ENCODE measurements at places on chromosomes 6 and 20.
A peak's percentile ranks its signal among the peaks of the same experiment; 100 is the strongest.

DNA sequence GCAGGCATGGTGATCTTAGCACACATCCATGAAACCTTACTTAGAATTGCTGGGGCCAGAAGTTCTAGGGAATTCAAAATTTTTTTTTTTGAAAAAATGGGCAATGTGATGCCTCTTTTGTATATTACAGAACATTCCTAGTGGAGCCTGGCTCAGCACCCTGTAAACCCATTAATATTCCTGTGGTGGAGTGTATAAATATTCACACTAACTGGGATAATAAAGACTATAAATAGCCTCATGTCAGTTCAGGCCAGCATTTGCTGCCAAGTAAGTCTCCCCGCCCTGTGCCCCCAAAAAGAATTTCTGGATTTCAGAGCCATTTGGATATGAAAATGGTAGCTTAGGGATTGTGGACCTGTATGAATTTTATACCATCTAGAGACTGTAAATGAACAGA, 14.8 kb downstream of the BANF2 start:
- DNase-seq = no peak

DNA sequence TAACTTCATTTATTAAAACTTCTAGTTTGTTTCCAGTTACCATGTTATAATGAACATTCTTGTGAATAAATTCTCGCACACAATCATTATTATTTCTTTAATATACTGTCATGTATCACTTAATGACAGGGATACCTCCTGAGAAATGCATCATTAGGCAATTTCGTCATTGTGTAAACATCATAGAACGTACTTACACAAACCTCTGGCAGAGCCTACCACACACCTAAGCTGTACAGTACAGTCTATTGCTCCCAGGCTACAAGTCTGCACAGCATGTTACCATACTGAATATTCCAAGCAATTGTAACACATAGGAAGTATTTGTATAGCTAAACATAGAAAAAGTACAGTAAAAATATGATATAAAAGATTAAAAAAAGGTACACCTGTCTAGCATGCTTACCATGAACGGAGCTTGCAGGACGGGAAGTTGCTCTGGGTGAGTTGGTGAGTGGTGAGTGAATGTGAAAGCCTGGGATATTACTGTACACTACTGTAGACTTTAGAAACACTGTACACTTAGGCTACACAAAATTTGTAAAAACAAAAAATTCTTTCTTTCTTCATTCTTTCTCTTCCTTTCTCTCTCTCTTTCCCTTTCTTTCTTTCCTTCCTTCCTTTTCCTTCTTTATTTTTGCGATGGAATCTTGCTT, 268.2 kb upstream of the SOX4 start:
- no peak for DNase-seq

DNA sequence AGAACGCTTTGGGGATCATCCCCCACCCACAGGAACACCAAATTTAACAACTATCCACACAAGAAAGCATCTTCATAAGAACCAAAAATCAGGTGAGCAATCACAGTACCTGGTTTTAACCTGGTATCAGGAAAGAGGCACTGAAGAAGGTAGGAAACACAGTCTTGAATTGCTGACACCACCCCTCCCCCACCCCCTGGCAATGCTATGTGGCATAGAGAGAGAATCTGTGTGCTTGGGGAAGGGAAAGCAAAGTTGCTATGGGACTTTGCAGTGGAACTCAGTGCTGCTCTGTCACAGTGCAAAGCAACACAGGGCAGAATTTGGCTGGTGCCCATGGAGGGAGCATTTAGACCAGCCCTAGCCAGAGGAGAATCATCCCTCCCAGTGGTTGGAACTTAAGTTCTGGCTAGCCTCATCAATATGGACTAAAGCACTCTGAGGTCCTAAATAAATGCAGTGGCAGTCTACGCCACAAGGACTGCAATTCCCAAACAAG, 565.5 kb downstream of the EPM2A start:
- DNase-seq = no peak

DNA sequence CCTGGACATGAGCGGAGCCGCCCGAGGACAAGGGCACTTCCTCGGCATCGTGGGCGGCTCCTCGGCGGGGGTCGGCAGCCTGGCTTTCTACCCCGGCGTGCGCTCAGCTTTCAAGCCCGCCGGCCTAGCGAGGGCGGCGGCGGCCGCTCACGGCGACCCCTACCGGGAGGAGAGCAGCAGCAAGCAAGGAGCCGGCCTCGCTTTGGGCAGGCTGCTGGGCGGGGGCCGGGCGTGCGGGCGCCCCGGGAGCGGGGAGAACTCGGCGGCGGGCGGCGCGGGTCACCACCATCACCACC, 6.7 kb downstream of the PRDM13 start:
- peak; percentile 64 for DNase-seq

DNA sequence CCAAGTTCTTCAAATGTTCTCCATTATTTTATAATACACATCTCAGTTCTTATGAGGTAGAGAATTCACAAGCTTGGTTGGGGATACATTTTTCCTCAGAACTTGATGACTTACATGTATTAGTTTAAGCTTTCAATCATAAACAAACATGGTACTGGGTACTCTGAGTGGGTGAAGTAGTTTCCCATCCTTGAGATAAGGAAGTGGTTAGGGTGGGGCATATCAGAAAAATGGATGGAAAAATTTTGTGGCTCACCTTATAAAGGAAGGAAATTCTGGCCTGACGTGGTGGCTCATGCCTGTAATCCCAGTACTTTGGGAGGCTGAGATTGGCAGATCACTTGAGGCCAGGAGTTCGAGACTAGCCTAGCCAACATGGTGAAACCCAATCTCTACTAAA, 52.0 kb downstream of the CD164 start:
- no peak for DNase-seq

DNA sequence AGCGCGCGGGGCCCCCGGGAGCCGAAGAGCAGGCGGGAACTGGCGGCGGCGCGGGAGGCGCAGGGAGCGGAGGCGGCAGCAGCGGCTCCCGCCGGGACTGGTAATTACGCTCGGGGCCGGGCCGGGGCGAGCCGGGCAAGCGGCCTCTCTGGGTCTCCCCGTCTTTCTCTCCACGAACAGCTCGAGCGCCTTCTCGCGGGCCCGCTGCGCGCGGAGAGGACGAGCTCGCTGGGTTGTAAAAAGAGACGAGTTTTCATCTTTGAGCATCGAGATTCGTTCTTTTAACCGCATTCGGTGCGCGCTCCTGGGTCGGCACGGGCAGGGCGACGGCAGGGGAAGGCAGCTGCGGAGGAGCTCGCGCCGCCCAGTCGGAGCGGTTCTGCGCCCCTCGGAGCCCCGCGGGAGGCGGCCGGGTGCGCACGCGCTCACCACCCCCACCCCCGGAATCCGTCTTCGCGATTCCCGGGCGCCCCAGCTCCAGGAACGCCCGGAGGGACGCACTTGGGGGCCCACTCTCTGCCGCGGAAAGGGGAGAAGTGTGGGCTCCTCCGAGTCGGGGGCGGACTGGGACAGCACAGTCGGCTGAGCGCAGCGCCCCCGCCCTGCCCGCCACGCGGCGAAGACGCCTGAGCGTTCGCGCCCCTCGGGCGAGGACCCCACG, 38.0 kb downstream of the YTHDF1 start:
- no peak for DNase-seq

DNA sequence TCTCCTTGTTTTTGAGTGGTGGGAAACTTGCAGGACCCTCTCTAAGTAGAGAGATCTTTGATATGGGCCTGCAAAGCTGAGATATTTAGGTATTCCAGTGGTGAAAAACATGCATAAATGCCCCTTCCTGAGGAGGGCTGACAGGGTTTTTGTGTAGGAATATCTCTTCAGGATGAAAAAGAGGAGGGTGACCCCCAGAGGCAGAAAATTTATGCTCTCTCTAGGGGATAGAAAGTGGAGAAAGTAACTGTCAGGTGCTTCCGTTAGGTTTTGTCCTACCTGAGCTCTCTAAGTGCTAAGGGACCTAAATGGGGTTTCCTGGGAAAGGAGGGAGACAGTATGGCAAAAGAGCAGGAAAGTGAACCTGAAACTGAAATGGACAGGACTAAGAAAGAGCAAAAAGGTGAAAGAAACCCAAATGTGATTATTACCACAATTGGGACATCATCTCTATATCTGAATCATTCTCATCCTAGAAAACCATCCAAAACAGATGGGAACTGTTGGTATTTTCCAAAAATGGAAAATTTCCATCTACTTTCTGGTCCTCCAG, 2.0 kb downstream of the COL19A1 start:
- DNase-seq = no peak

- no peak for DNase-seq
These were observed 29.9 kb downstream of the RTN4IP1 start for GRCh38 chr6:106599440-106599839.

DNA sequence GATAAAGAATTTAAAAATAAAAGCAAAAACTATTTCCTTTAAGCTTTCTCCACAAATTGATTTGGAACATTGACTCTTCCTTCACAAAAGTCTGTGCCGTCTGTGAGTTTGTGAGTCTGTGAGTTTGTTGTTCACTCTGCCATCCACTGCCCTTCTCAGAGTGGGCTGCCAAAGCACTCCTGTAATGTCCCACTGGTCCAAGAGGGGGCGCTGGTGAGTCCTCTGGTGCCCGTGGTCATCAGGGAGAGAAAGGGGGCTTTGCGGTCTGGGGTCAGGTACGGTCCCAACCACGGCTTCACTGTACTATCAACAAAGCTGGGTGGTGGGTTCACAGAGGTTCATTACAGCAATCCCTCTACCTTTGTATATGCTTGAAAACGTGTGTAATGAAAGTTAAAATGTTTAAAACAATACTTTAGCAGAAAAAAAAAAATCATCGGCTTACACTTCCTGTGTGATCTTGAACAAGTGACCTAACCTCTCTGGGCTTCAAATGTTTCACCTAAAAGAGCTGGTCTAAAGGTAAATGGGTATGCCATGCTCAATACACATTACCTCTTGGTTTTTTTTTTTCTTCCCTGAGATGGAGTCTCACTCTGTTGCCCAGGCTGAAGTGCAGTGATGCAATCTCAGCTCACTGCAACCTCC, 5.6 kb upstream of the ANKRD60 start:
- DNase-seq = peak; percentile 55

DNA sequence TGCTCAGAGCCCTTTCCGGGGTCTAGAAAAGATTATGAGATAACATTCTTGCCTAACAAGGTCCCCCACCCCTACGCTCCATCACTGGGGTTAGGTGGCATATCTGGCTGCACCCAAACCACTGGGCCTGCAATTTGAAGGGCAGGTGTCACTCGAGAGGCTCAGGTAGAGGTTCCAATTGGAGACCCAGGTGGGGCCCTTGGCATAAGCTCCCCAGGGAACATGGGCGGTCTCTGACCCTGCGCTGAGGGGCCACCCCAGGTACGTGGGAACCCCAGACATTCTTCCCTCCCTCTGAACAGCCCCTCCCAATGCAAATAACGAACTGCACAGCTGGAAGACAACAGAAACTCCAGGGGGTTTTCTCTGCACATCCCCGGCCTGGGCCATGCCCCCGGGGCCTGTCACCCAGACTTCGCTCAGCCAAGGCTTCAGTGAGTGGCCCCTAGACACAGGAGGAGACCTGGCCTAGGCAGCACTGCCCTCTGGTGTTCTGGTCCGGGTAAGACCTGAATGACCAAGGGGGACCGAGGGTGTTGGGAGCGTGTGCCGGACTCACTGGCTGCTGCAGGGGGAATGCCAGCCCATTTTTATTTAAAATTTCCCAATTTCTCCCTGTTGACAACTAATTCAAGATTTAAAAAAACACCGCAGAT, 47.5 kb downstream of the DSTN start:
- peak; percentile 58 for DNase-seq

DNA sequence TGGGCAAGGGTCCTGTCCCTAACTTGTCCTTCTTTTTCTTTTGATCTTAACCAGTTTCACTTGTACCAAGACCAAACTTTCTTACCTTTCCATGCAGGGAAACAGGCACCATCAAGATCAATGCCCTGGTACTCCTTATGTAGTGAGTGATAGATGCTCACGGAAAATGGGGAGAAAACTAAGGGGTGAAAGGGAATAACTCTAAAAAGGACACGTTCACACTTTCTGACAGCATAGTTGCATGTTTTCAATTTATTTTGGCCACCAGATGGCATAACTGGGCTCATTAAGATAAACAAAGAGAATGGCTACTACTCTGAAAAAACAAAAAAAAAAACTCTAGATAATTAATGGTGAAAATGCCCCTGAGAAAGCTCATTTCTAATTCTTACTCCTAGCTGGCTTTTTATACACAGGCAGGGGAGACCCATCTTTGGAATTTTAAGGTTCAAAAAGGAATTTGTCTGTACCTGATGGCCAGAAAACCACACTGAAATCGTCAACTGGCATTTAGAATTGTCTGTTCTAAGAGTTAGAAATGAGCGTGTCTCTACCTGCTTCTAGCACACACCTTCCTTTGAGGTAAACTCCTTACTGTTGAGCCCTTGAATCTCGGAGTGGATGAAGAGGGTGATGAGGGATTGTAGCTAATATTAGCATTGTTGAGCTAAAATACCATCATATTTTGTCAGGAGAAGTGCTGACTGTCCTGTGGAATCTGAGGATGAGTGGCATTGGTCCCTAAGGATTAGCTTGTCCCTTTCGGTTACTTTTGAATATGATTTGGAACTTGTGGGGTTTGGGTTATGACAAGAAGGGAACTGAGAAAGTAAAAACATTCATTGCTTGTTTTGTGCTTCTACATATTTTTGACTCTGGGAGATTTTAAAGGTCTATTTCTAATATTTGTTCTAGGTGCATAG, 62.2 kb upstream of the DDR1 start:
- DNase-seq = no peak

DNA sequence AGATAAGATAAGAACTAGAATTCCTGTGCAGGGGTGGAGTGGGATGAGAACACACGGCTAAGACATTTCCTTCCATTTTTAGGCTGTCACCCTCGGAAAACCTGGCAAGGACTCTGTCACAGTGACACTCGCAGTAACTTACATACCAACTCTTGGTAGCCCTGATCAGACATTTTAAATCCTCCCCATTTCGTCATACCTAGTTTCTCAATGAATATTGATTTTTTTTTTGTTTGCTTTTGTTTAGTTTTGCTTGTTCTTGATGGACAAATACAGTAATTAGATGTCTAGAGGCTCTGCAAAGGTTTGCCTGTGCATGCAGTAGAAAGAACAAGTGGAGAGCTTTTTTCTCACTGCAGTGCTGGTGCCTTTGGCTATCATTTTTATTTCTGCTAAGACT, 213.0 kb upstream of the FAM83B start:
- DNase-seq = no peak

- peak; percentile 60 for DNase-seq
These were observed 31.7 kb downstream of the C20orf173 start for GRCh38 chr20:35497780-35498189.

- DNase-seq = no peak
These were observed 34.4 kb downstream of the HNF4A start for GRCh38 chr20:44389871-44390270.

Measured in mucosa of descending colon (tissue), 3 donors.